ENCODE measurements at places on chromosomes 3 and 15.

GRCh38 chr15:47715402-47715801 is 1.9 kb upstream of the SEMA6D start:
- peaks cover 8% of the 10 kb centered on the region for H3K4me1 ChIP-seq
- H3K27ac ChIP-seq: peak overlapping the region; percentile 87
- H3K27me3 ChIP-seq: no peaks in the 10 kb centered on the region

- H3K27ac ChIP-seq: no peak overlapping the region
- H3K4me3 ChIP-seq: peak overlapping the region; percentile 26
- peaks cover 23% of the 10 kb centered on the region for H3K4me1 ChIP-seq
- peak; percentile 42 for DNase-seq
- H3K27me3 ChIP-seq: no peaks in the 10 kb centered on the region
Measured at GRCh38 chr3:197002701-197003454, 26.7 kb downstream of the MELTF start.

GRCh38 chr15:41906608-41907007 is 12.8 kb upstream of the SPTBN5 start:
- no peak overlapping the region for H3K27ac ChIP-seq
- no peak for DNase-seq
- no peaks in the 10 kb centered on the region for H3K27me3 ChIP-seq
- H3K4me3 ChIP-seq: no peak overlapping the region

- H3K36me3 ChIP-seq: no peaks in the 10 kb centered on the region
- no peak overlapping the region for H3K4me3 ChIP-seq
- no peaks in the 10 kb centered on the region for H3K27me3 ChIP-seq
- peaks cover 11% of the 10 kb centered on the region for H3K4me1 ChIP-seq
Measured at GRCh38 chr15:56729561-56729960, 3.7 kb downstream of the ZNF280D start.

DNA sequence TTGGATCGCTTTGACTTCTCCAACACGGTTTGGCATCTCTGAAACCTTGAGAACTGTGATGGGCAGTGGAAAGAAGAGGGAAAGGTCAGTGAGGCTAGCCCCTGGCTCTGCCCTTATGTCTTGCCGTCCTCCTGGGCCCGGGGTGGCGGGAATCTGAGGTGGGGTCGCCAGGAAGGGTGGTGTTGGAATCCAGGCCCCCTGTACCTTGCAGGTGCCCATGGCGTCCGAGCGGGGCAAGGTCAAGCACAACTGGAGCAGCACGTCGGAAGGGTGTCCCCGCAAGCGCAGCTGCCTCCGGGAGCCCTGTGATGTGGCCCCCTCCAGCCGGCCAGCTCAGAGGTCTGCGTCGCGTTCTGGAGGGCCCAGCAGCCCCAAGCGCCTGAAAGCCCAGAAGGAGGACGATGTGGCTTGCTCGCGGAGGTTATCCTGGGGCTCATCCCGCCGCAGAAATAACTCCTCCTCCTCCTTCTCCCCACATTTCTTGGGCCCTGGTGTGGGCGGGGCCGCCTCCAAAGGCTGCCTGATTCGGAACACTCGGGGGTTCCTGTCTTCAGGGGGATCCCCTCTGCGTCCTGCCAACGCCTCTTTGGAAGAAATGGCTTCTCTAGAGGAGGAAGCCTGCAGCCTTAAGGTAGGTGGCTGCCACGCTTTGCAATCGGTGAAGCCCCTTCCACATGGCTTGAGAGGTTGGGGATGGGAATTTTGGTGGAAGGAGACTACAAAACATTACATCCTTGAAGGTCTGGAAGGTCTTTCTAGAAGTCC is 907 bp downstream of the TATDN2 start:
- peak overlapping the region; percentile 78 for H3K4me3 ChIP-seq
- no peaks in the 10 kb centered on the region for H3K27me3 ChIP-seq
- no peak for DNase-seq
- peaks cover 22% of the 10 kb centered on the region for H3K36me3 ChIP-seq

GRCh38 chr15:83207660-83208366 is at the start of gene HDGFL3:
Gene HDGFL3, minus strand, starts transcription at chr15:83207823. Its CDS starts 409 bp downstream, at chr15:83207414.
- DNase-seq: peak; percentile 36
- no peaks in the 10 kb centered on the region for H3K36me3 ChIP-seq
- H3K4me1 ChIP-seq: peaks cover 4% of the 10 kb centered on the region
- peak within 1 kb of the TSS; percentile 75 for H3K27ac ChIP-seq

- no peak overlapping the region for H3K4me3 ChIP-seq
- H3K27ac ChIP-seq: no peak overlapping the region
- H3K27me3 ChIP-seq: no peaks in the 10 kb centered on the region
- no peak for DNase-seq
Measured at GRCh38 chr15:99054025-99054387, 46.4 kb upstream of the PGPEP1L start.

DNA sequence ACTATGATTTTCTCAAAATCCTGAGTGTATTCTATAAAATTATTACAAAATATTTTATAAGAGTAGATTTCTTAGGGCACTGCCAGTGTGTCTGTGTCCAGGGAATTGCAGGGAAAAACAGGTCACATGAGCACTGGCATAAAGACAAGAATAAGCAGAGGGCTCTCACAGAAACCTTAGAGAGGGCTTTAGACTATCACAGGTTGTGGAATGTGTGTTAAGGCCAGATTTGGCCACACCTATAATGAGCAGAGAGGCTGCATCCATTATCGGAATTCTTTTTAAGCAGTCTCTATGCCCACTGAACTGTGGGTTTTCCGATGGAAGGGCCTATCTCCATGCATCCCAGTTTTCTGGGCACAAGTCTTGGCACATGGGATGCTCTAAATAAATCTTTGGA is 90.2 kb downstream of the RTP4 start:
- no peaks in the 10 kb centered on the region for H3K36me3 ChIP-seq
- H3K27ac ChIP-seq: no peak overlapping the region
- H3K4me3 ChIP-seq: no peak overlapping the region
- no peak for DNase-seq

DNA sequence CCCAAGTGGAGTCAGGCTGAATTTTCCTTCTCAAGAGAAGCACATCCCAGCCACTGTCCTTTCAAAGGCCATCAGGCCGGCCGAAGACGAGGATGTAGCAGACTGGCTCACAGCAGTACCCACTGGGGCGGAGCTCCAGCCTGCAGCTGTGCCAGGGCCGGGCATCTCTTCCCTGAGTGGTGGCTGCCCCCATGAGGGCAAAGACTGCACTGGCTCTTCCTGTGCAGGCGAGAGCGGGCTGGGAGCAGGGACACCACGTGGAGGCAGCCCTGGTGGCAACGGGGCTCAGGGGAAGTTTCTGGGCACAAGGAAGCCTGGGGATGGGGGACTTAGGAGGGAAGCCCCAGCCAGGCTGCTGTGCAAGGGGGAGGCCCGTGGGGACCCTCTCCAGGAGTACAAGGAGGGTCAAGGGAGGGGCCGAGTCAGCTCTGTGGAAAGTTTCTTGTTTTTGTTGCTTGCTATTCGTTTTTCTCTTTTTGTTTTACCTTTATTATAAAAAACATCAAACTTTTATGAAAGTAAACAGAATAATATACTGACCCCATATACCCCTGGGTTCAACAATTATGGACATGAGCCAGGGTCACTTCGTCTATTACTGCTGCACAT is 66.1 kb downstream of the RPN1 start:
- no peak overlapping the region for H3K4me3 ChIP-seq
- H3K27me3 ChIP-seq: no peaks in the 10 kb centered on the region
- H3K36me3 ChIP-seq: no peaks in the 10 kb centered on the region
- H3K27ac ChIP-seq: no peak overlapping the region
- peaks cover 9% of the 10 kb centered on the region for H3K4me1 ChIP-seq

GRCh38 chr3:186502966-186503712 is 41.0 kb downstream of the CRYGS start:
- no peak for DNase-seq
- H3K36me3 ChIP-seq: no peaks in the 10 kb centered on the region
- H3K27me3 ChIP-seq: no peaks in the 10 kb centered on the region
- H3K4me3 ChIP-seq: no peak overlapping the region
- no peak overlapping the region for H3K27ac ChIP-seq
- peaks cover 4% of the 10 kb centered on the region for H3K4me1 ChIP-seq

DNA sequence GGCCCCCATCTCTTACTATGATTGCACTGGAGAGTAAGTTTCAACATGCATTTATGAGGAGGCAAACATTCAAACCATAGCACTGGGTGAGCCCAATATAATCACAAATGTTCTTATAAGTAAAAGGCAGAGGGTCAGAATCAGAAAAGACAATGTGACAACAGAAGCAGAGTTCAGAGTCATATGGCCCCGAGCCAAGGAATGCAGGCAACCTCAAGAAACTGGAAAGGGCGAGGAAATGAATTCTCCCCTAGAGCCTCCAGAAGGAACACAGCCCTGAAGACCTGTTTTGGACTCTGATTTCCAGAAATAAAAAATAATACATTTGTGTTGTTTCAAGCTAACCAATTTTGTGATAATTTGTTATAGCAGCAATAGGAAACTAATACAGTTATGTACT is 81.3 kb upstream of the ABI3BP start:
- no peaks in the 10 kb centered on the region for H3K27me3 ChIP-seq
- no peaks in the 10 kb centered on the region for H3K36me3 ChIP-seq
- H3K27ac ChIP-seq: no peak overlapping the region
- no peaks in the 10 kb centered on the region for H3K4me1 ChIP-seq
- DNase-seq: no peak

GRCh38 chr3:13839726-13840340 is 40.0 kb downstream of the WNT7A start:
- DNase-seq: peak; percentile 50
- H3K27ac ChIP-seq: peak overlapping the region; percentile 52
- H3K27me3 ChIP-seq: no peaks in the 10 kb centered on the region
- H3K36me3 ChIP-seq: peaks cover 41% of the 10 kb centered on the region

DNA sequence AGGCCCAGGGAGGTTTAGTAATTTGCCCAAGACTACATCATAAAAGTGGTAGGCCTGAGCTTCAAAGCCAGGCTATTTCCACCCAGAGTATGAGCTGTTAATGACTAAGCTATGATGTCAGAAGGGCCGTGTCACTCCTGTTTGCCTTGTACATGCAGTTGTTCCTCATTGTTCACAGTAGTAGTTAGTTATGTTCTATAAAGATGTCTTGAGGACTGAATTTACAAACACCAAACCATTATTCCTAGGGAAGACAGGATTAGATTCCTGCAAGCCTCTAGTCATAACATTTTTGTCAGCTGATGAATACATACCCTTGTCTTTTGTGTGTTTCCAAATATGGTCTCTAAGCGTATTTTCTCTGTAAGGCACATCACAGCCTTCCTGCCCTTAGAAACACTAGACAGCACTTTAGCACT is 20.9 kb upstream of the LARS2 start:
- H3K4me3 ChIP-seq: no peak overlapping the region
- no peaks in the 10 kb centered on the region for H3K36me3 ChIP-seq
- H3K27me3 ChIP-seq: no peaks in the 10 kb centered on the region
- H3K4me1 ChIP-seq: no peaks in the 10 kb centered on the region
- DNase-seq: no peak

DNA sequence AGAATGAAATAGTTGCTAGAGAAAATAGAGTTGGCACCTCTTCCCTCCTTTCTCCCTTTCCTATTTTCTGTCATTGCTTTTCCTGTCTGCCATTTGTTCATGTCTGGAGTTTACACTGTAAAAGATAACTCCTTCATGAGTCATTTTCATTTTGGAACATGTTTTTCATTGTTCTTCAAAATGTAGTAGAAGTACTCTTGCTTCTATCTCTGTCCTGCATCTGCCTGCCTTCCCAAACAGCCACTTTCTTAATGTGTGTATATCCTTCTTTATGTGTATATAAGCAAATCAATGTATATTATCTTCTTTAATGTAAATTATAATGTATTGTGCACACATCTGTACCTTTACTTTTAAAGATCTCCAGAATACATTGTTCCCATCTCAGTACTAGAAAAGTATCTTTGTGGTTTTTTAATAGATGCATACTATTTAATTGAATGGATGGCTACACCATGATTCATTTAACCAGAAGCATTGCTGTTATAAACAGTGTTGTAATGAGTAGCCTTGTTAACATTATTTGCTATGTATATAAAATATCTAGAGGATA is 41.1 kb downstream of the TSC22D2 start:
- no peak for DNase-seq
- H3K36me3 ChIP-seq: no peaks in the 10 kb centered on the region
- no peaks in the 10 kb centered on the region for H3K27me3 ChIP-seq

DNA sequence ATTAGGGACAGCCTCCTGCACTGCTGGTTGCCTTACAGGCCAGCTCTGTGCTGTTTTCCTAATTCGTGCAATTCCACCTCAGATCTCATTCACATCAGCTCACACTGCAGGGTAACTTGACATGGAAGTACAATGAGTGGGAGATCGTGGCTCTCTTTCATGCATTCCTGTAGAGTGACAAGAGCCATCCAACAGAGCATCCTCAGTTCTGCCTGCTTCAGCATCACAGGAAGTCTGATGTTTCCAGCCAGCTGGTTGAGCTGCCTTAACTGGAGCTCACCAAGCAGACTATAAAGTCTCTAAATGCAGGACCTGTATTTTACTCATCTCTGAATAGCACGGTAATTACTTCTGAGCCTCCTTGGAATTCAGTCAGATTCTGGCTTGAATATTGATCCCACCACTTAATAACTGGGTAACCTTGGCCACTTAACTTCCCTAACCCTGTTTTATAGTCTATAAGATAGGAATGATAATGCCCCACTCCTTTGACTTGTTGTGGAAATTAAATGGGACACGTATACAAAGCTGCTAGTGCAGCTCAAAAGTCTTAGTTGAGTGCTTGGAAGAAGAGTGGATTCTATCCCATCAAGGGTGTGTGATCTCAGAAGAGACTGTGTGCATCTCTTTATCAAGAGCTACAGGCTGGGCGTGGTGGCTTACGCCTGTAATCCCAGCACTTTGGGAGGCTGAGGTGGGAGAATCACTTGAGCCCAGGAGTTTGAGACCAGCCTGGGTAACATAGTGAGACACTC is 1.4 kb upstream of the DIS3L start:
- no peaks in the 10 kb centered on the region for H3K27me3 ChIP-seq
- no peak for DNase-seq
- no peaks in the 10 kb centered on the region for H3K36me3 ChIP-seq
- H3K27ac ChIP-seq: no peak overlapping the region
- H3K4me1 ChIP-seq: peaks cover 21% of the 10 kb centered on the region
- H3K4me3 ChIP-seq: no peak overlapping the region

DNA sequence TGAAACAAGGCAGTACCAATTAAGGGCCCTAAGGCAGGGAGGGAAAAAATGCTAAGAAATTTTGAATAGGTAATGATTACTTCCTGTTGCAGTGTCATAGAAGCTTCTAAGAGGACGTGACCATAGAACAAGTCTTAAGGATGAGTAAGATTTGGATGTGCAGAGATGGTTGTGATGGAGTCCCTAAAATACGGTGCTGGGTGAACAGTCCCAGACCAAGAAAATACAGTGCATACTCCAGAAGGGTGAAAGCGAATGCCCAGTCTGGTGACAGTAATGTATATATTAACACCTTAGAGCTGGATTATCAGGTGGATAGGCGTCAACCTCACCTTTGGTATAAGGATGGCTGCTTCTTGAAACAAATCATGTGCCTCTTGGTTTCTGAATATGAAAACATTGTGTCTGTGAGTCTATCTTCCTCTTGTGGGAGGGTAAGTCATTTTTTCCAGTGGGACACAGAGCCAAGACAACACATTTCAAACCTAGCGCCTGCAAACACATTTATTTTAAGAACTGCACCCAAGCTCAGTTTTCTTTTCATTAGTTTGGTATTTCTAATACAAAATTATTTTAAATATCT is 101.2 kb upstream of the TP63 start:
- H3K4me1 ChIP-seq: no peaks in the 10 kb centered on the region
- H3K36me3 ChIP-seq: no peaks in the 10 kb centered on the region
- H3K4me3 ChIP-seq: no peak overlapping the region
- no peaks in the 10 kb centered on the region for H3K27me3 ChIP-seq
- H3K27ac ChIP-seq: no peak overlapping the region
- DNase-seq: no peak
